ENCODE measurements at places on chromosomes 1 and 21.
A peak's percentile ranks its signal among the peaks of the same experiment; 100 is the strongest.

GRCh38 chr1:228082918-228083870 is 686 bp downstream of the ARF1 start:
- peak; percentile 41 for DNase-seq

GRCh38 chr21:14523234-14523633 is 22.9 kb downstream of the SAMSN1 start:
- peak; percentile 52 for DNase-seq

GRCh38 chr1:202806845-202807450 is 1.3 kb downstream of the KDM5B start:
- DNase-seq: peak; percentile 4

DNA sequence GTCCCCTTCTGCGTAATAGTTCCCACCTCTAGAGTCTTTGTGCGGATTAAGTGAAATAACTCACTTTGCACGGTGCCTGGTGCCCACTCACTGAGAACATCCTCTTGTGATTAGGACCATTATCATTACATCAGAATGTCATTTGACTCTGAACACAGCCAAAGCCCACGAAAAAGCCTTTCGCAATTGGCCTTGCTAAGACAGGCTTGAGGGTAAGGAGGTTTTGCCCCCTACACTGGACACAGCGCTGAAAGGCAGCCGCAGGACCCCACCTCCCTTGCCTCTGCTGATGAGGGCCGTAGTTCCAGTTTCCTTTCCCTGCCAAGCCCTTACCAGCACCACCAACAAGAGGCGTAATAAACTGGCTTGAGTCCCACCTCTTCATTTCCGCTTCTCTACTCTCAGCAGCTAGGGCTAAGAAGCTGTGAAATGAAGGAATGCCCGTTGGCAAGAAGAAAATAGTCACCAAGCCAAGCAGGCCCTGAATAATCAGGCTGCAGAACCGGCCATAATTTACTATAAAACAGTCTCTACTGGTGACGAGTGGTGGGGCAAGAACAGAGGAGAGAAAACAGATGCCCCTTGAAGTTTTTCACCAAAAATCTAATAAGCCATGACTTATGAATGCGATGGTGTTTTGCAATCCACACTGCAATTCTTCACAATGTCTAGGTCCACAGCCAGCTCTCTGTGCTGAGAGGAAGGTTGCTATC is 53.1 kb downstream of the SH3GLB1 start:
- DNase-seq: no peak

- DNase-seq: no peak
Observed at GRCh38 chr1:87706779-87707228, 378.1 kb downstream of the LMO4 start.

DNA sequence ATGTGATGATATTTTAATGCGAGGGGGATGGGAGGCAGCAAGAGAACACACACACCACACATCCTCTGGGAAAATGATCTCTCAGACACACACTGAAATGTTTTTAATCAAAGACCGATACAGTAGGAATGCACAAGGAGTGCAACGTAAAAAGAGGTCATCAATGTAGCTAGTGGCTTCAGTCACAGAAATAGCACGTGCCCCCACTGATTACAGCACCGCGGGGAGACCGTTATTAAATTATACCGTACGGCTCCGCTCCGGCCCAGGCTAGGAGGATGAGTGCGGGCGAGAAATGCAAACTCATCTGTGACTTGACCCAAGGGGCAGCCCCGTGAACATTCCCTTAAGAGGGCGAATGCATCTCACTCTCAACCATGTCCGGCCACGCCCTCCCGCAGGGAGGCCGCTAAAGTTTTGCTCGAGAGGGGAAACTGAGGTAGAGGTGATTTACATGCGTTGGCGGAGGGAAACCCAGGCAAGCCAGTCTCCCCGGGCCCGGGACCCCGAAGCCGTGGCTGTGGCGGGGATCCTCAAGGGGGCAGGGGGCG is 552 bp downstream of the UBR4 start:
- DNase-seq: peak; percentile 60

DNA sequence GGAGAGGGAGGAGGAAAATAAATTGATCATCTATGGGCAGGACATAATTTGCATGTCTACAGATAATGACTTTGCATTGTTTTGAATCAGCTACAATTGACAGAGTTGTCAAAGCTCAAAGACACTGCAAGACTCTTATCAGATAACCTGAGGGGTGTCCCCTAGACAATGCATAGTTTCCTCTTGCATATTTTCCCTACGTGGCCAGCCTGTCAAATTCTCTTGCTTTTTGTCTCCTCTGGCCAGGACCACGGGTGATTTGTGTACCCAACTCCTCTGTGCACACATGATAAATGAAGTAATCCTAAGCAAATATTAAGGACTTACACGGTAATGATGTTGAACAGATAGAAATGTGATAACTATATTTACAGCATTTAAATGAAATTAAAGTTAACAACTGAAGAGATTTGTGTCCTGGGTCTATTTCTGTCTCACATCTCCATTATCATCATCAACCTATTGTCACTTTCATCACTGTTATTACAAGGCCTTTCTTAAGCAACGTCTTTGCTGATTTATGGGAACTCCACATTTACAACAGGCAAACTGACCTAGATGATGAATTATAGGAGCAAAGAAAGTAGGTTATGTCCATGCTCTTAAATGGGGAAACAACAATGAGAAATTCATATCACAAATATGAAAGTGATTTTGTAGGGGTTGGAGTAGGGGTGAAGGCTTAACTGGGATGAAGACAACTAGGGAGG is 18.8 kb downstream of the BATF3 start:
- DNase-seq: no peak

GRCh38 chr21:35905096-35905962 is 155.0 kb downstream of the SETD4 start:
- no peak for DNase-seq

DNA sequence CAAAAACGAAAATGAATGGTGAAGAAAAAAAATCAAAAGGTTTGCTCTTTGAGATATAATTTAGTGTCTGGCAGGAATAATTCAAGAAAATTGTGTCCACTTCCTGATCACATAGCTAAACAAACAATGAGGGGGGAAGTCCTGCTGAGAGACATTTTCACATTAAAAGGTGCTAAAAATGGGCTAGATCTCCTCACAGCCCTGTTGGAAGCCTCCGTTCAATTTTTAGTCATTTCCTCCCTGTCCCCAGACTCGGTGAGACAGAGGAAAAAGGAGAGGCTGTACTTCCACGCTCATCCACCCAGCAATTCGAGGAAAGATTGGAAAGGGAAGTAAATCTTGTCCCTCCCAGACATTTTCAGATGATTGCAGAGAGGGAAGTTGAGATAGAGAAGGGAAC is 103.7 kb downstream of the BARHL2 start:
- DNase-seq: no peak

DNA sequence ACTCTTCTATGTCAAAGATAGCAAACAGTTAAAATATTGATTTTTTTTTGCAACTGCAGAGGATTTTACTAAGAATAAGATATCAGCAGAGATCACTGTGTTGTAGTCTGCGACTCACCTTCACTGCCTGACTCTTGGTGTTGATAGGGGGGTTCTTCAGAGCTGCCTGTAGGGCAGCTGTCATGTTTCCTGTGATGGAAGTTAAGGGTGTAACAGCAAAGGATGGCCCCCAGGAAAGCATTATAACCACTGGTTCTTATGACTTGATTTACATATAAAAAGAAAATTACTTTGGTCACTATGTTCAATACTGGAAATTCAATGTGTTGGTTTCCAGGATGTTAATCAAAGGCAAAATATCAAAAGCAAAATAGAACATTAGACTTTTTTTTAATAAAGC is 2.6 kb downstream of the ARPC5 start:
- peak; percentile 29 for DNase-seq

DNA sequence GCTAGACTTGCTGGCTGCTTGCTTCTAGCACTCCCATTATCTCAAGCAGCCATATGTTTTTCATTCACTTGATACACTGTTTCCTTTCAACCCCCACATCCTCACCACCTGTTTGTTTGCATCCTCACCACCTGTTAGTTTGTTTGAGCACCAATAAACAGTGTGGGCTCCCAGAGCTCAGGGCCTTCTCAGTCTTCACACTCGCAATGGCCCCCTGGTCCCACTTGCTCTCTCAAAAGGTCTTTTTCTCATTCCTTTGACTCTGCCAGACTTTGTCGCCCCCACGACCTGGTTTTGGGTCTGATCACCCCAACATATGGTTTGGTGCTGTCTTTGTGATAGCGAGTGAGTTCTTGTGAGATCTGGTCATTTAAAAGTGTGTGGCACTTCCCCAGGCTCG is 6.2 kb upstream of the PADI4 start:
- DNase-seq: no peak

DNA sequence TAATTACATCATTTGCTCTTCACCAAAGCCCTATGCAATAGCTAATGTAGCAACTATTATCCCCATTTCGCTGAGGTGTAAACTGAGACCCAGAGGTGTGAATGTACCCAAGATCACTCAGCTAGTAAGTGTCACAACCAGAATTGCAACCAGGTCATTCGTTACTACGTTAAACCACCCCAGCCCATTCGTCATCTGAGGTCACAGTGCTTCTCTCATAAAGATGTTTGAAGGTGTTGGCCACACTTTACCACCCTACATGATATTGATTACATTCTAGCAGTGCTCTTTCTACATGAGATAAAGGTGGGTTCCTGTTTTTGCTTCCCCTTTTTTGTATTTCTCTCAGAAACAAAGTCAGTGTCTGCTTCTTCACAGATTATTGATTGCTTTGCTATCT is 195.3 kb downstream of the ZBTB18 start:
- DNase-seq: no peak

- DNase-seq: no peak
Observed at GRCh38 chr1:182368903-182369302, 22.7 kb downstream of the GLUL start.

- no peak for DNase-seq
Observed at GRCh38 chr1:165444897-165445370, at the start of gene RXRG. Gene RXRG (minus strand): TSS chr1:165445126. CDS start chr1:165444893, 233 bp downstream.

DNA sequence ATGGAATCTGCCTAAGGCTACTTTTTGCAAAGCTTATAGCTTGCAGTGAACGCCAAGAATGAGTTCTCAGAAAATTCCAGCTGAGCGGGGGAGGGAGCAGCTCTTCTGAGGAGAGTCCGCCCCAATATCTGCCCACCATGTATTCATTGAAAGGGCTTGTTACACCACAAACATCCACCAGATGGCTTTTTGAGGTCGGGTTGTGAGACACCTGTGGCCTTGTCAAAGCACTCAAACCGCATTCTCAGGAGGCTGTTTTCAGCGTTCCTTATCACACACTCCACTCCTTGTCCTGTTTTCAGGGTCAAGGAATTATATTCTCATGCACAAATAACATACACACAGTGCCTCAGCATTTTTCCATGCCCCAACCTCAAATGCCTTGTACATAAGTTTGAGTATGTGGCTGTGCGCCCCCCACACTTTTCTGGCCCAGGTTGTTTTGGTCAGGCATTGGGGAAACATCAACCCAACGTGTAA is 3.9 kb upstream of the C4BPB start:
- peak; percentile 71 for DNase-seq

DNA sequence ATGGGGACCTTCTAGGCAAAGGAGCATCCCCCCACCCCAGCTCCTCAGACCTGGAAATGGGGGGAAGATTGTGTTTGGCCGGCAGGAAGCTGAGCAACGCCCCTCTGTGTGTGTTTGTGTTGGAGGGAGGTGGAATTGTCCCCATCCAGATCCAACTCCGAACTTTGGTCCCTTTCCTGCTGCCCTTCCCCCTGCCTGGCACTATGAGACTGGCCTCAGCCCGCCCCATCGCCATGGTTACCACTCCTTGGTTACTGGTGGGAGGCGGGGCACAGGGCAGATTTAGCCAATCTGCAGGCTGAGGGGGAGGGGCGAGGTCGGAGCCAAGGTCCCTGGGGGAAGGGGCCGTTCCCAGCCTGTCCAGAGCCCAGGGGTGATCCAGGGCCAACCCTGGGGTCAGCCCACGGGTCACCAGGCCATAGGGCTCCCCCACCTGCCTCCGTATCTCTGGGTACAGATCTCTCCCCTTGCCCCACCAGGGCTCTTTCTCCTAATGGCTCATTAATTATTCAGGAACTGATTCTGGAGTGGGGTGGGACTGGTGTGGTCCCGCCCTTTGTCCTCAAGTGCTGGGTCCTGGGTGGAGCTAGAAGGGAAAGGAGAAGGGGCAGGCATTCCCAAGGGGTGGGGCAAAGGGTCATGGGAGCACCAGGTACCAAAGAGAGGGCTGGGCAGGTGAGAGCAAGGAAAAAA is 15.2 kb downstream of the PTPRF start:
- DNase-seq: no peak

- no peak for DNase-seq
Observed at GRCh38 chr1:56573311-56573710, 6.1 kb downstream of the PLPP3 start.

DNA sequence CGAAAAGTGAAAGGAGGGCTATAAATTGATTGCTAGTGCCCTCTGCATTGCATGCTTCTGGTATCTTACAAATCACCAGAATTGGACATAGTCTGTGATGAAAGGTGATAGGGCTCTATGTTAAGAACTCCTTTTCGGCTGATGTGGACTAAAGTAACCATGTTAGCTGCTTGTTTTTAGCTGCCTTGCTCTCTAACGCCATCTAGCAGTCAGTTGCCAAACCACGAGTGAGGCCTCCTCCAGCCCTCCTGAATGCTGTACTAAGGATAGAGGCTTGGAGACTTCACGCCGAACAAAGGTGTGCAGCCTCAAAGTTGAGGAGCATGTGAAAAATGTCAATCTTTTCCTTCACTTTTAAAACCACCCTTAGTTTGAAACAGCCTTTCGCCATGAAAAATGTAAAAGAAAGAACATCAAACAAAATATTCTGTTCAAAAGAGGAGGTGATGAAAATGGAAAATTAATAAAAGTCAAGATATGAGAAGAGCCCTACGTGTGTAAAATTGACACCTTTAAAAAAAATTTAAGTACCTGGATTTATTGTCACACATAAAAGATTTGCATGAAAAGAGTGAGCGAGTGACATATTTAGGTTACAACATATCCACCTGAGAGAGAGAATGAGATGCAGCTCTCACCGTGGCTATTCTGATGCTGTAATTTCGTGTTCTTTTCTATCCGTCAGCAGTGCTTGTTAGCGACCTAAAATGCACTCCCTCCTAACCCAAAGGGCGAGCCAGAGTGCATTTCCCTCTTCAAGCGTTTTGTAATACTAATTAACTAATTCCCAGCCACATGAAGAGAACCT is 8.1 kb downstream of the LRRC53 start:
- DNase-seq: peak; percentile 32

GRCh38 chr1:6948861-6949260 is 163.6 kb downstream of the CAMTA1 start:
- DNase-seq: no peak

DNA sequence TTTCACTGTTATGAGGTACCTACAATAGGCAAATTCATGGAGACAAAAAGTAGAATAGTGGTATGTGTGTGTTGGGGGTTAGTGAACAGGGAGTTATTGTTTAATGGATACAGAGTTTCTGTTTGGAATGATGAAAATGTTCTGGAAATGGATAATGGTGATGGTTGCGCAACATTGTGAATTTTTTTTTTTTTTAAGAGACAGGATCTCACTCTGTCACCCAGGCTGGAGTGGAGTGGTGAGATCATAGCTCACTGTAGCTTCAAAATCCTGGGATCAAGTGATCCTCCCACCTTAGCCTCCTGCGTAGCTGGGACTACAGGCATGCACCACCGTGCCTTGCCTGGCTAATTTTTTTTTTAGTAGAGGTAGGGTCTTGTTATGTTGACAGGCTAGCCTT is 34.5 kb upstream of the TRABD2B start:
- DNase-seq: no peak

- no peak for DNase-seq
Observed at GRCh38 chr1:187809549-187809948, 980.8 kb downstream of the PLA2G4A start.

GRCh38 chr1:45507893-45508292 is 7.8 kb downstream of the MMACHC start:
- DNase-seq: no peak
